ENCODE measurements at places on chromosomes 2 and 18.
A peak's percentile ranks its signal among the peaks of the same experiment; 100 is the strongest.

DNA sequence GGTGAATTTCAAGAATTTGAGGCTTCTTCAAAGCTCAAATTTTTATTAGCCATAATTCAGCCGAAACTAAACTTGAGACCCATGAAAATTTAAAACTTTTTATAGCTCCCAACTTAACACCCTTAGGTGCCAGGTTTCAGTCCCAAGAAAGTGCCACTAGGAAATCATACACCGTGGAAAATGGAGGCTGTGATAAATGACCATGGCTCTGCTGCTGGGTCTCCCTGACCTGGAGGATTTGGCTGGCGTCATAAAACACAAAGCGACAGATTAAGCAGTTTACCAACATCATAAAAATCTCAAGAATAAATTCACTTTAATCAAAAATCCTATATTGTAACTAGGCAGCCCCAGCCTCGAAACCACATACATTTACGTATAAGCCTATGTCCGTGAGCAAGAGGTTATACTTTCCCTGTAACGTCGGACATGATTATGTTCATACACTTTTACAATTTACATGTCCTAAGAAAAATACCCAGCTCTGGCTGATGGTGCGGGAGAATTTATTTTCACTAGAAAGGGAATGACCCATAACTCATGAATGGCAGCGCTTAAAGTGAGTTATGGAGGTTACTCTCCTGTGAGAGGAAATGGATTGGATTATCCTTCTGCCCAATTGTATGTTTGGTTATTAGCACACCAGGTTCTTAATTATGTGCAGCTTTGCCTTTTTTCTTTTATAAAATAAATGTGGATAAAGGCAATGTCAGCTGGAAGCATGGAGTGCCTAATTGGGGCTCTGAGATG lies 329.4 kb downstream of the AGPS start:
- DNase-seq, result no peak

DNA sequence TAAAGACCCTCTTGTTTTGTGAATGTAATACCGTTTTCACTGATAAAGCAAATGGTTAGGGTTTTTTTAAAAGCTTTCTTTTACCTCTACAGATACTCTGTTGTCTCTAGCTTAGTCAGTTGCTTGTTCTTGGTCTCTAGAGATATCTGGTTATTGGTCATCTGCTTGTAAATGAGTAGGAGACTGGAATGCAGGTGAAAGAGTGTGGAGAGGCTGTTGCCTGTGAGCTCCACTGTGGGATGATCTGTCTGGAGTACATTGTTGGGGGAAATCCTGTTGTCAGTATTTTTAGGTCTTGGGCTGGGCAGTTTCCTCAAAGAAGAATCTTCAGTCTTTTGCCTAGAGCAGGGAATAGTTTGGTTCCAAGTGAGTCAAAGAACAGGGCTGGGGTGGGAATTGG lies 67.7 kb downstream of the SMCHD1 start:
- DNase-seq, result no peak

DNA sequence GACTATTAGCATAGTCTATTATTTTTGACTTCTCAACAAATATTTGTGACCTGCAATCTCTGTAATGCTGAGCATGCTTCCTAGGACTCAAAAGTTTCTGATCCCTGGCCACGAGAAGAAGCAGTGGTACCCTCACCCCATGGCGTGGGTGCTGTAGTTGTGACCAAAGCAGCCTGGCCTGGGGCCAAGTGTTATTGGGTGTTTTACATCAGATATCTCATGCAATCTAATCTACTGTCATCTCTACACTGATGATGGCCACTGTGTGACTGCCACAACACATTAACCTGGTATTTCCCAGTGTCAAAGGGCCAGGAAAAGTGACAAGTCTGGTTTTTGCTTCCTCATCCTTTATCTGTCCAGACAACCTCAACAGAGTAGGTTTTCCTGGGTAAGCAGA lies 80.8 kb upstream of the WIPF1 start:
- DNase-seq, result no peak

DNA sequence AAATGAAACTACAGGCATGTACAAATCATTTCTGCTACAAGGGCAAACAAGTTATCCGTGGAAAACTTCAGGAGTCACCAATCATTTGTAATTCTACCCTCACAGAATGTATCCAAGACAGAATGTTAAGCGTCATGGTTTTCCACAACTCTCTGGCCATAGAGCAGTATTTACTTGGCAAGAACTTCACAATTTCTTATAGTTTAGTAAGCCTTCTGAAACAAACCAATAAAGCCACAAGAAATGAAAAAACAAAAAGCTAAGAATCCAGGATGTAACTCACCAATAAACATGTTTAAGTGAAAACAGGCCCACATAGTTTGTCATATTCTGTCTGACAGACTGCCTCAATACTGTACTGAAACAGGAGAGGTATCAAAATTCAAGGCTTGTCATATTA lies 70.3 kb downstream of the LNPK start:
- DNase-seq, result no peak

DNA sequence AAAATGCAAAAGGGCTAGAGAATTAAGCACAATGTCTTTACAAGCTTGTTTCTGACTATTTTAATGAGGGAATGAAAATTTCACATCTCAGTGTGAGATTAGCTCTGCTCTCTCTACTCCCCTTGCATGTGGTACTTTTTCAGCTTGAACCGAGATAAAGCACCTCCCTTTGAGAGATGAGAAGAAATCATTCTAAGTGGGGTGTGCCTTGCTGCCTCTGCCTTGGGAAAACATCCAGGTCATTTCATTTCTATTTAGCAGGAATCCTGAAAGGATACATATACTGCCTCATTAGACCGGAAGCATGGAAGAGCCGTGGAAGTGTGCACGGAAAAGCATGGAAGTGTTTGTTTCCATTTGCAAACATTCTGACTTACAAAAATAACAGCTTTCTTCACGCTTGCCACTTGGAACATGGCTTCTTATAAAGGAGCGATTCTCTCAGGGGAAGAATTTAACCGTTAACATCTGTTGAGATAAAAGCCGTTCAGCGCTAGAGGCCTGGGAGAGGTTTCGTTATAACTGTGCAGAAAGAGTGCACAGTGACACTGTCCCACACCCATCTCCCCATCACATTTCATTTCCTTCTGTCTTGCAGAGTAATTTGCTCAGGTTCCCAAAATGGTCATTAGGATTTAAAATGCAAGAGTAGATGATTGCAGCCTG lies 16.7 kb downstream of the NOSTRIN start:
- DNase-seq, result no peak

- DNase-seq, result peak; percentile 60
Observed at GRCh38 chr2:227325839-227326195, 766 bp downstream of the MFF start.

All from psoas muscle (tissue), 8 donors.